Urinary bladder (tissue), 4 donors: ENCODE measurements at places on chromosomes 2 and 18. TPM values are rescaled to one million over a fixed set of nuclear protein-coding genes. Genes with fewer than 3 reads are reported as not detected.

DNA sequence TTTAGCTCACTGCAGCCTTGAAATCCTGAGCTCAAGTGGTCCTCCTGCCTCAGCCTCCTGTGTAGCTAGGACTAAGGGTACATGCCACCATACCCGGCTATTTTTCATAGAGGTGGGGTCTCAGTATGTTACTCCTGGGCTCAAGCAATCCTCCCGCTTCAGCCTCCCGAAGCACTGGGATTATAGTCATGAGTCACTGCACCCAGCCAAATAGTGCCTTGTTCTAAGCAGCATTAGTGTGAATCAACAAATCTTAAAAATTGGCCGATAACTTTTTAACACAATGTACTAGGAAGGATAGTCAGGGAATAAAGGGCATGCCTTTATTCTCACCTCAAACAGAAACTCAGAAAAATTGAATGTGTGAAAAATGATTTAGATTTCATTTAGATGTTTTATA is 51.6 kb downstream of the XRCC5 start:
- DNase-seq: no peak

DNA sequence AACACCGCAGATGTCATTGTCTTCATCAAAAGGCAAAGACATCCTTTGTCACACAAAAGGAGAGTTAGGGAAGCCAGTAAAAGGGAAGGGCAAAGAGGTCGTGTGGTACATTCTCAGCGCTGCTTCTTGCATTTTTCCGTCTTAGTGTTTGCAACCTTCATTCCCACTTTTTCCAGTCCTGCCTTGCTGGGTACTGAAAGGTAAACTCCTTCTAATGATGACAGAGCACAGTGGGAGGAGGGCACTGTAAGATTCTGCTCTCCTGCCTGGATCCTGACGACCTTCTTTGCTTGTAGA is 424.3 kb upstream of the MEX3C start:
- DNase-seq: no peak

DNA sequence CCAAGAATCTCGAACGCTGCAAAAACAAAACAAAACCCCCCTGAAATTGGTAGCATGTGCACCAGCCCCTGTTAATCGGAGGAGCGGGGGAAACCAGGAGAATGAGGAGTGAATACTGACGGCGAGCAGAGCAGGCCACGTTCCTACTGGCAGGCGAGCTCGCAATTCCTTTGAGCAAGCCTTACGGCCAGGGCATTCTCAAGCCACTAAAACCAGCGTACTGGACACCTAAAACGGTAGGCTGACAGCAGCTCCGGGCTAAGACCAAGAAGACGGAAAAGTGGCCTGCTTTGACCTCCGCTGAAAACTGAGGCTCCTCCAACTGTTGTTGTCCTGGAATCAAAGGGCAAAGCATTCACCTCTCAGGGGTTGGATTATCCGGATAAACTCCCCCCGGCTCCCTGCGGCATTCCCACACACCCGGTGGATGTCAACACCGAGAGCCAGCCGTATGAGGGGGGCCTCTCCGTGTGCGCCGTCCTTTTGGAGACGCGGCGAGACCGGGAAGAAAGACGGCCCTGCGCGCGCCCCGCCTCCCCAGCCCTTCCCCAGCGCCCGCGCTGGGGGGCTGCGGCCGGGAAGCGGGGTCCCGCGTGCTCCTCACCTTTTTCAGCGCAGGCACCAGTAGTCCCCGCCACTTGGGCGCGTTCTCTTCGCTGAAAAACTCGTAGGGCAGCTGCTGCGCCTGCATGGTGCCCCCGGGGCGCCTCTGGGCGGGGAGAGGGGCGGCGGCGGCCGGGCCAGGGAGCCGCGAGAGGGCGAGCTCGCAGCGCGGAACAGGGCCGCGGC is 925 bp downstream of the SOS1 start:
- no peak for DNase-seq

DNA sequence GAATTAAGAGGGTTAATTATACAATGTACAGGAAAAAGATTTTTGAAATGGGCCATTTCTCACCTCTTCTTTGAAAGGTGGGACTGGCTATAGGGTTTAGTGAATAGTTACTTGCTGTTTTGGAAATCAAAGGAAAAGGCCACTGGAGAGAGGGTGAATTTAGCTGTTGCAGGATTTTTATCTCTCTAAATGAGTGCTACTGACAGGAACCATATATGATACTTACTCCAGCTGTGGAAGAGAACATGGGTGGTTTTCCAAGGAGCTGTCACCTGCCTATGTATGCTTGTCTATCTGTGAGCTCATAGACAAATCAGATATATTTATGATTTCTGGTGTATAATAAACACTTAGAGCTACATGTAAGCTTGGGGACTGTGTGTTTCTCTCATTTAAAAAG is 430.4 kb downstream of the MTX2 start:
- no peak for DNase-seq

DNA sequence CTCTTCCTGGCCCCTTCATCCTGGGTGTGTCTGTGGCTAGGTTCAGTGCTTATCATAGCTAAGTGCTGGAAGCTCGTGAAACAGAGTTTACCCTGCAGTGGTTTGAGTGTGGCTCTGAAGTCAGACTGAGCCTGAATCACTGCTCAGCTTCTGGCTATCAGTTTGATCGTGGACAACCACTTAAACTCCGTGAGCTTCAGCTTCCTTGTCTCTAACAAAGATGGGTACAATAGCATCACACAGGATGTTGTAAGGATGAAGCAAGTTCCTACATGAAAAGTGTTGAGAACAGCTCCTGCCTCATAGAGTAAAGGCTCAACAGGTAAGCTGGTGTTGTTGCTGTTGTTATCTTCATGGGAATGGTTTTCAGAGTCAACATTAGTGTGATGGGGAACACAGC is 210.3 kb downstream of the CLIP4 start:
- no peak for DNase-seq

DNA sequence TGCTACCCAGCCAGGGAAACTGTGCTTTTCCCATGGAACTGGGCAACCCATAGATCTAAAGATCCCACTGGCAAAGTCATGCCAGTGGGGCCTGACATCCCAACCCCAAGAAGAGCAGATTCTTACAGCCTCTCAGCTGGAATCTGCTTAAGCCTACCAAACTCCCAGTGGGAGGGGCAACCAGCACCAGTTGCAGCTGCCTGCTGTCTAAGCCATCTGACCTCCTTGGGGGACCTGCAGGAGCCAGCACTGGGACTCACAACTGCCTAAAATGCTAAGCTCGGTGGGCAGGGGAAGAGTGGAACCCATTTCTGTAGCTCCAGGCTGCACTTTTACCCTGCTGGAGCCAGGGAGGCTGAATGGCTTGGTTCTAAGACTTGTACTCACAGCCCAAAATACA is 770.7 kb upstream of the SLC8A1 start:
- no peak for DNase-seq

- DNase-seq: no peak
These were observed 152.8 kb downstream of the BCL11A start for GRCh38 chr2:60400462-60401246.

GRCh38 chr18:45690975-45691815 is 32.8 kb upstream of the SLC14A1 start:
- DNase-seq: peak; percentile 65

GRCh38 chr18:21550510-21550970 is 50.0 kb downstream of the ESCO1 start:
- DNase-seq: no peak

GRCh38 chr2:241048149-241048948 is 49.9 kb downstream of the SNED1 start:
- no peak for DNase-seq

- no peak for DNase-seq
These were observed 101.0 kb downstream of the GPD2 start for GRCh38 chr2:156537141-156537540.

DNA sequence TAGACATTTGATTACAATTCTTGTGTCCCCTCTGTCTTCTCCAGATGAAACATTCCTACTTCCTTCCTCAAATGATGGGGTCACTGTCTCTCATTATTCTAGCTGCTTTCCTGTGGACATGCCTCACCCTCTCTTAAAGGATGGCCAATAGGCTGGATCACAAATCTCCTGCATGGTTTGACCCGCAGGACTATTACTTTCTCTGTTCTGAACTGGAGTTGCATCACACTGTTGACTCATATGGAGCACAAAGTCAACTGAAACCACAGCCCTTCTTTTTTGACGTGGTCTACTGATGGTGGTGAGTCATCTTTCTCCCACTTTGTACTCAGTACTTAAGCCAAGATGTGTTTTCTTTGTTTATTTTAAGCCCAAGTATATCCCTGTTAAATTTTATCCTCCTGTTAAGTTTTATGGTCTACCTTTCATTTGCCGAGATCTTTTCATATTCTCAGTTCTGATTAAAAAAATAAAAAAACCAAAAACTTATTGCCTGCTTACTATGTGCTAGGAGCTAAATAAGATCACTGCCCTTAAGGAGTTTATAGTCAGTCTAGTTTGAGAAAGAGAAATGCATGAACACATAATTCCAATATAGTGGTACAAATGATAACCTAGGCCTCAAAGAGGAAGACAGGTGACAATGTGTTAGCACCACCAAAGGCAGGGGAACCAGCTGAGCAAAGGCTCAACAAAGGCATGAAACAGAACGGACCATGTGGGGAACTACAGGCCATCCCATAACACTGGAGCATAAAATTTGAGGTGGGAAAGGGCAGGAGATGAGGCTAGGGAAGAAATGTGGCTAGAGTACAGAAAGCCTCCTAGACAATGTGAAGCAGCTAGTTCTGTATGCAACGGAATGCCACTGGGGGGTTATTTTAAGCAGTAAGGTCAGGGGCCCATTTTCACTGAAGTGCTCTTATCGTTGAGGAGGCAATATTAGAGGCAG is 67.6 kb upstream of the ZFP36L2 start:
- no peak for DNase-seq

- no peak for DNase-seq
These were observed 32.9 kb downstream of the EHD3 start for GRCh38 chr2:31266804-31267203.

DNA sequence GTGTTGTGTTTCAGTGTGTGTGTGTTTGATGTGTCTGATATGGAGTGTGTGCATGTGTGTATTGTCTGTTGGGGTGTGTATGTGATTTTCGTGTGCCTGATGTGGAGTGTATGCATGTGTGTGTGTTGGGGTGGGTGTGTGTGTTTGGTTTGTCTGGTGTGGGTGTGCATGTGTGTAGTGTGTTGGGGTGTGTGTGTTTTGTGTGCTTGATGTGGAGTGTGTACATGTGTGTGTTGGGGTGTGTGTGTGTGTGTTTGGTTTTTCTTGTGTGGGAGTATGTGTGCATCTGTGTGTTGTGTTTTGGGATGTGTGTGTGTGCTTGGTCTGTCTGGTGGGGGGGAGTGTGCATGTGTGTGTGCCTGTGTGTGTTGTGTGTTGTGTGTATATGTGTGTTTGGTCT is 247.4 kb upstream of the ST6GAL2 start:
- no peak for DNase-seq

- no peak for DNase-seq
These were observed 322.5 kb downstream of the LPIN1 start for GRCh38 chr2:12068796-12069538.

DNA sequence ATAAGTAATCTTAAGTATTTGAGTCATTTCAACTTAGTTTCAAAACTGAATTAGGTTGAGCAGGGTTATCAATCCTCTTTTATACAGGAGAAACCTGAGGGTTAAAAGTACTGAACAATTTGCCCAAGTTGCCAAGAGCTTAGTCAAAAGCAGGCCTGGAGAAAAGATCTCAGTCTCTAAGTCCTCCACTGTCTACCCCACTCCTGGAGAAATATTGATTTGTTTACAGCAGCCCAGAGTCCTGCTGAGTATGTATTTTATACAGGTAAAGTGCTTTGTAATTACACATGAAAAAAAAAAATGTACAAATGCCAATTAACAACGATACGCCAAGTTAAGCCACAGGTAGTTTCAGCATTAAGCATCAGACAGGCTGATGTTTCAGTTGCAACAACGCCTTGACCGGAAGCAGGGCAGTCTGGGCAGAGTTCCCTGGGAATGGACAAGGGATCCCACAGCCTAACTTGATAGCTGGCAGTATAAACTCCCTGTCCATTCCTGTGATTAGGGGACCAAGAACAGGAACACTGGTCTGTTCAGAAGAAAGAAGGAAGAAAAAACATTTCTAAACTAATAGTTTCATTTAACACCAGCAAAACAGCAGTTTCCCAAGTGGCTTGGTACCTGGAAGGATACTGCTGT is 132.9 kb downstream of the MYO5B start:
- DNase-seq: no peak

GRCh38 chr18:23071285-23071684 is 64.0 kb upstream of the CABLES1 start:
- no peak for DNase-seq

The ATP6V1C2 gene
- 0.21 TPM for total RNA-seq

The LOXL3 gene
- total RNA-seq: 14.6 TPM

The CPLX4 gene
- not detected for total RNA-seq

The MEP1B gene
- total RNA-seq: 0.11 TPM

The STAT4 gene
- 7.1 TPM for total RNA-seq

The RPIA gene
- 13.7 TPM for total RNA-seq

The FBXO36 gene
- 3.2 TPM for total RNA-seq

The OR6B2 gene
- not detected for total RNA-seq

The DES gene
- total RNA-seq: 1,909 TPM

The UBXN2A gene
- 33.6 TPM for total RNA-seq
